Kidney glomerular epithelial cell (primary cell): ENCODE measurements at places on chromosomes 16 and 17.

- no peak for DNase-seq
Observed at GRCh38 chr16:67248073-67248400, 742 bp upstream of the SLC9A5 start.

GRCh38 chr17:50278526-50279180 lies 4.4 kb downstream of the TMEM92 start:
- DNase-seq = no peak

- DNase-seq = no peak
Observed at GRCh38 chr17:79776376-79777119, 1.4 kb upstream of the CBX2 start.

GRCh38 chr16:68069511-68070248 lies 15.5 kb upstream of the NFATC3 start:
- DNase-seq = no peak

GRCh38 chr17:82407255-82407654 lies 10.9 kb upstream of the HEXD start:
- no peak for DNase-seq

DNA sequence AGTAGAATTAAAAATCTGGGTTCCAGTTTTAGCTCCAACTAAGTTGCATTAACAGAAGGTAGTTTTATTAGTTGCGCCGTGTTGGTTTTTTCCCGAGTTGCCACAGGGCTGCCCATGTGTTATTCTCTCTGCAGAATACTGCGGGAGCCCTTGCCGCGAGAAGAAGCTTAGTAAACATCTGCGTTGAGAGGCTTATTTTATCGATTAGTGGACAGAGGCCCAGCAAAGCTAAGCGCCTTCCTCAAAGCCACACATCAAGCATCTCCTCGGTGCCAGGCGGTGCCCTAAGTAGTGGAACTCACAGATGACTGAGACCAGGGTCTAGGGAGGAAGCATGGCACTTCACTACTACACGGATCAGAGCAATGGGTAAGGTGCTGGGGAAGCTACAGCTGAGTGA lies 212.3 kb upstream of the IRX5 start:
- no peak for DNase-seq

DNA sequence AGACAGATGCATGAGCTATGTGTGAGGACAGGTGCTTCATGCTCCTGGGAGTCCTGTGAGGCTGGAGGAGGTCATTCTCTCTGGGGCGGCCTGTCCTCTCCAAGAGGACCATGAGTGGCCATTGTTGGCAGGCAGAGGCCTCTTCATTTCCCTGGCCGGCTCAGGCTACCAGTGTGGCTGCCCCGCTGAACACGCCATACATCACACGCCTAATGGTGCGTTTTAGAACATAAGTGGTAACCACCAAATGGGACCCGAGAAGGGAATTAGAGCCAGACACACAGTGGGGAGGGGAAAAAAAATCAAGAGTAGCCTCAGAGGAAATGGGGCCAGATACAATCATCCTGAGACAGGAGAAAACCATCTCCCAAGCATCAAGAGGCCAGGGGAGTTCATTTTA lies 140.0 kb downstream of the SPACA3 start:
- no peak for DNase-seq

- no peak for DNase-seq
Observed at GRCh38 chr17:16820979-16821543, 131.0 kb downstream of the CCDC144A start.

DNA sequence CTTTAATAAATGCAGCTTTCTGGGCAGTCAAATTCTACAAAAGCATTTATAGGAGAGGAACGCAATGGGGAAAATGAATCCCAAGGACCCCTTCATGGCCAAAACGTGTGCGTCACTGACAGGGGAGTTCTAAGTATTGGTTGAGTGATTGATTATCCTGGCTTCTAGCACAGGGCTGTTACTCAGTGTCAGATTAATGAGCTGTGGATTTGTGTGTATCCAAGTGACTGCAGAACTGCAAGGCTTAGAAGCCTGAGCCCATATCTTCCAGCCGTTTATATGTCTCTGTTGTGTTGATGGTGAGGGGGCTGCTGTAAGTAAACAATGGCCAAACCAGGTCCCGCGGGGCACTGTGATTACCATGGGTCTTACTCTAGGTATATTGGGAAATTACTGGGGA lies 129.4 kb downstream of the SHISA9 start:
- DNase-seq = no peak

GRCh38 chr17:69960755-69961154 lies 114.3 kb upstream of the KCNJ16 start:
- no peak for DNase-seq

DNA sequence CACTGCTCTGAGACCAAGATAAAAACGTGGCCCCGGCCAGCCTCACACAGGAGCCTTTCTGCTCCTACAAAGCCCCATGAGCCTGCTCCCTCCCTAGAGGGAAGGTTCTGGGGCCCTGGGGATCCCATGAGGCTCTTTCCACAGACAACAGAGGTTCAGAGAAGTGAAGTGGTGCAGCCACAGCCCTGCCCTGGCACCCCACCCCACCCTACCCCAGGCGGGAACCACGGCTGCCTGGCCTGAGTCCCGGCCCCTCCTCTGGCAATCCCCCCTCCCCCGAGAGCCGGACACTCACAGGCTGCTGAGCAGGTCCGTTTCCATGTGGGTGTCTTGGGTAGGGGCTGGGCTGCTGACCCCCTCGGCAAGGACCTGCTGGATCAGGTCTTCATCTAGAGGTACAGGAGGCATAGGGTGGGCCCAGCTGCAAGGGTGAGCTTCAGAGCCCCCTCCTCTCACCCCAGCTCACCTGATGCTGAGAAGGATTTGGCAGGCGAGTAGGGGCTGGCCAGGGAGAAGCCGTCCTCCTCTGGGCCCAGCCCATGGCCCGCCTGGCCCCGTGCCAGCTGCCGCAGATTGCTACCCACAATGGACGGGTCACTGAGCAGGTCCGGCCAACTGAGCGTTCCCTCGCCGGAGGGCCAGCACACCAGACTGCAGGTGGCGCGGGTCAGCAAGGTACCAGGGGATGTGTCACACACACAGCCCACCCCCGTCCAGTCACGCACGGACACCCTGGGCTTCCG lies 38.7 kb downstream of the PKD1 start:
- peak; percentile 40 for DNase-seq

DNA sequence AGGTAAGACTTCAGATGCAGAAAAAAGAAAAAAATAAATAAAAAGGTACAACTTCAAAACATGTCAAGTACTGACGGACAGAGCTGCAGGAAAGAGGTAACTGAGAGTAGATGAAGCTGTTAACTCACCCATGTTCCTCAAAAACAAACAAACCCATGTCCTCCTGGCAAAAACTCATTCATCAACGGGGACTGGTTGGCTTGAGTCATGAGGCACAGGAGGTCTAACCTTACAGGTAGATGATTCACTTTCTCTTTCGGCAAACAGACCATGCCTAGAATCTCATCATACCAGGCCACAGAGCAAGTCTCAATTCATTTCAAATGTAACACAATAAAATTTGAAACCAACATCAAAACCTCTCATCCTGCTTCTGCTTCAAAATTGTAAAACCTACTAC lies 12.3 kb upstream of the FASN start:
- peak; percentile 17 for DNase-seq

DNA sequence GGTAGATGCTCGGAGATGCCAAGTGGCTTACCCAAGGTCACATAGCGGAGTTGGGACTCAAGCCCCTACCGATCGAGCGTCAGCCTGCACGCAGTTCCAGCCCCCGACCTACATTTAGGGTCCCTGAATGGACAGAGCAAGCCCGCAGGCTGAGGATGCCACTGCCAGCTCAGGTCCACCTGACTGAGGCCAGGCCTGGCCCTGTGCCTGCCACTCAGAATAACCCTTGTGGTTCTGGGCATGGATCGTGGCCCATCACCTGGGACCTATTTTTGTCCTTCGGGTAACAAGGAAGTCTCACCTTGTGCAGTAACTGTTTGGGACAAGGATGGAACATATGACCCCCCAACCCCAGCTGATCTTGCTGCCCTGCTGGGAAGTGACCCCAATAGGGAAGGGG lies 17.1 kb downstream of the CDH16 start:
- DNase-seq = no peak

GRCh38 chr17:29614349-29615047 lies 8.2 kb downstream of the CORO6 start:
- DNase-seq = no peak

- no peak for DNase-seq
Observed at GRCh38 chr16:31081428-31082351, 7.1 kb downstream of the PRSS53 start.

GRCh38 chr16:12553191-12553590 lies 250.5 kb downstream of the CPPED1 start:
- no peak for DNase-seq

DNA sequence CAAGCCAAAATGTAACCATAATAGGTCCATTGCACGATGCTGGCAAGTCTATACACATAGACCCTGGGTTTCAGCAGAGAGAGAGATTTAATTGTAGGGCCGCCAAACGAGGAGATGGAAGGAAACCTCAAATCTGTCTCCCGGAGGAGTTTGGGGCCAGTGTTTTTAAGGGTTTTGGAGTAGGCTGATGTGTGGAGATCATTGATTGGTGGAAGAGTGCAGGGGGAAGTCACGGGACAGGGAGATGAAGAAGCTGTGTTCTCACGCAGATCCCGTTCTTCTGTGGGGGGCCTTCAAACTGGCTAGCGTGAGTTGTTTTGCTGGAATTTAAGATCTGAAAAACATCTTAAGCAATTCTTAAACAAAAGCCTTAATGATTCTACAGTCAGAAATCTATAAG lies 84.8 kb downstream of the KATNIP start:
- DNase-seq = no peak

DNA sequence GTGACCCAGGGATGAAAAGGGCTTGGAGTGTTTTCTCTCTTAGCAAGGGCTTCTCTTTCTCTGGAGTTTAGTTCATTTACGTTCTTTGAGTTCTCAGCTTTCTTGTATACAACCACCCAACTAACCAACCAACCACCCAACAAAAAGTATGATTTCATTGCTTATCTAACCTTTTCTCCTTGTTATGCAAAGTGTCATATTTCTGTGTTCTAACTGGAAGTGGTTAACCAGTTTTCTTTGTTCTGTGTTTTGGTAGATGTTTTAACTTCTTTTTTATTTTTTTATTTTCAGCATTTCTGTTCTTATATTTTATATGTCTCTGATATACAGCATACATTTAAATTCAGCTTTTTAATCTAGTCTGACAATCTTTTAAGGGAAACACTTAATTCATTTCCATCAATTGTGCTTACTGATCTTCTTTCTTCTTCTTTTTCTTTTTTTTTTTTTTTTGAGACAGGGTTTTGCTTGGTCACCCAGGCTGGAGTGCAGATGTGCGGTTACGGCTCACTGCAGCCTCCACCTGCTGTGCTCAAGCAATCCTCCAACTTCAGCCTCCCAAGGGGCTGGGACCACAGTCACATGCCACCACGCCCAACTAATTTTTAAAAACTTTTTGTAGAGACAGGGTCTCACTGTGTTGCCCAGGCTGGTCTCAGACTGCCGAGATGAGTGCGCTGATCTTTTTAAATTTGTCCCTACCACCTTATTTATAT lies 29.6 kb downstream of the NLK start:
- no peak for DNase-seq

- DNase-seq = no peak
Observed at GRCh38 chr17:49390548-49391324, 23.9 kb downstream of the PHB1 start.

- no peak for DNase-seq
Observed at GRCh38 chr16:19354371-19354770, 63.3 kb upstream of the TMC5 start.

GRCh38 chr17:21297026-21297520 lies 12.6 kb downstream of the MAP2K3 start:
- DNase-seq = no peak

DNA sequence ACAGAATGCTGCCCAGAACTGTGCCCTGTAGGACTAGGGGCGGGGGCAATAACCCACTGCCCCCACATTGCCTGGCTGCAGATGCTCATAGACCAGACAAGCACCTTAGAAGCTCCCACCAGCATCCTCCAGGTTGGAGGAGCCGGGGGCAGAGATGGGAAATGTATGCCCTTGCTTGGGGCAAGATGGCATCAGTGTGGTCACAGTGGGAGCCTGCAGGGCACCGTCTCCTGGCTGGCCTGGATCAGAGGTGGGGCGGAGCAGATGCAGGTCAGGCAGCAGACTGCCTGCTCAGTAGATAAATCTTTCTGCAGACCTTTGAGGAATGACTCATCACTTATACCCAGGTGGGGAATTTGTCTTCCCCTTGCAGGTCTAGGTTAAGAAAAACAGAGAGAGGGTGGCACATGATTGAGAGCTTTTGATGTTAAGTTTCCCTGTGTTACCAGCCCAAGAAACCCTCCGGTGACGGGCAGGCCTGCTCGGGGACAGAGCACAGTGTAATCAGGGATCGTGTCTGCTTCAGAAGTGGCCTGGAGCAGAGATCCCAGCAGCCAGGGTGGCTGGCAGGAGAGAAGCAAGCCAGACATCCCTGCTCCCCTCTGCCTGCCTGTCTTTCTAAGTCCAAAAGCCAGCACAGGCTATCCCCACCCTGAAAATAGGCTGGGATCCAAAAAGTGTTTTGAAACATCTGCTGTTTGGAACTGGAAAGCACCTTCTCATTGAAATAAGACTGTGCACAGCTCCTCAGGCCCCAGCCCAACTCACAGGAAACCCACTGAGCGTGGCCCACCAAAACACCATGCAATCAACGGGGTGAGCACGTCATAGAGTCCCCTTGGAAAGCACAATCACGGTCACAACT lies 50.7 kb upstream of the RPL38 start:
- no peak for DNase-seq

DNA sequence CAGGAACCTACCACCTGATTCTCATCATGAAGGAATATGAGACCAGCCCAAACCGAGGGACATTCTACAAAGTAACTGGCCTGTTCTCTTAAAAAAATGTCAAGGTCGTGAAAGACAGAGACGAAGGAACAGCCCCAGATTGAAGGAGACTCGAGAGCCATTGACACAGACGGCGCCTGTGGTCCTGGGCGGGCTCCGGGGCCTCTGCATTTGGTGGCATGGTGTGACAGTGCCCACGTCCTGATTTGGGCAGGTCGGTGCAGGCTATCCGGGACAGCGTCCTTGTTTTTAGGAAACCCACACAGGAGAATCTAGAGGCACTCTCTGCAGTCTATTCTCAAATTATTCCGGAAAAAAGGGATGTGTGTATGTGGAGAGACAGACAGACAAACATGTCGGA lies 64.1 kb downstream of the ADCY9 start:
- no peak for DNase-seq

- no peak for DNase-seq
Observed at GRCh38 chr17:15929941-15930340, 15.0 kb upstream of the ADORA2B start.
